Activated CD8-positive, alpha-beta memory T cell treated with anti-CD3 and anti-CD28 coated beads, Interleukin-2, amount 10 ng/mL, durations not matched to agents 7 days and 5 days (primary cell): ENCODE measurements at places on chromosomes 13 and 19. TPM values are rescaled to one million over a fixed set of nuclear protein-coding genes. Genes with fewer than 3 reads are reported as not detected.

ZNF433 gene
- 0.82 TPM for total RNA-seq

DNA sequence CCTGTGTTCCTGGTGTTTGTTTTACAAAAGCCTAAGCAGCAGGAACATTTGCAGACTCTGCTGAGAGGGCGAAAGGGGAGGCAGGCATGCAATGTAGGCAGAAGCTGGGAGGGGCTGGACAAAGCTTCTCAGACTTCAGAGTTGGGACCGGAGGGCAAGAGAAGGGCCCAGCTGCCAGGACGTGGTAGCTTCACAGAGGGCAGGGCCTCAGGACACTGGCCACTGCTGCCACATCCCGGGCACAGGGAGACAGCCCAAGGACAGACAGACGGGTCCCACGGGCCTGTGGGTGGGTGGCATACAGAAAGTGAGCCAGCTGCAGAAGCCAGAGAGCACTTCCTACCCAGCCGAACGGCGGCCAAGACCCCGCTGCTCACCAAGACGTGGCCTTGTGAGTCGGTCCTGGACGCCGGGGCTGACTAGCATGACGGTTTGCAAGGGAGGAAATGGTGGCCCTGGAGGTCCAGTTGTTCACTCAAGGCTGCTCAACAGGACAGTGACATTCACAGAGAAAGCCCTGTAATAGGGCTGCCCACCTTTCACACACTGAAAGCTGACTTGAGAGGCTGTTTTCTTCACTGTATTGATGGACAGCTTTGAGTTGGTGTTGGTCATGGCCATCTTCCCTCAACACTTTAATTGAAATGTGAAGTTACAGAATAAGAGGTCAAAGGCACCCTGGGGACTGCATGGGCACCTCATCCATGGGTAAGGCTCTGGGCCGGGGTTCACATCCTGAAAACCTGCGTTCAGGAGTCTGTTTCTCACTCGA is 23.7 kb upstream of the TFDP1 start:
- peak; percentile 38 for DNase-seq

PCDH17 gene
- not detected for total RNA-seq

DNA sequence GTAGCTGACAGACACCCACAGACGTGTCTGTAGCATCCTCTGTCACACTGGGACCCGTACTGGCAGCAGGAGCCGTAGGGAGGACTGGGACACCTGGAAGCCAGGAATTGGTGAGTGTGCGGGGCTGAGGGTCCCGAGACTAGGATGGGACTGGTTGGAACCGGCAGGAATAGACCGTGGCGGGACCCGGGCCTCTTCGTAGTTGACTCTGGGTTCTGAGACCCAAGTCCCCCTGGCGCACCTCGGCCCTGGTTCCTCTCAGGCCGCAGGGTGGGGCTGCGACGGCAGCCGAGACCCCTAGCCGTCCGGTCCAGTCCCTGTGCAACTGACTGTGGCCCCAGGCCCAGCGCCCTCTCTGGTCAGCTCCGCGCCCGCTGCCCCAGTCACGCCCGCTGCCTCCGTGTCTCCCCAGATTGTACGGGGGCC is 64.7 kb downstream of the ZNF823 start:
- DNase-seq, result no peak

DNA sequence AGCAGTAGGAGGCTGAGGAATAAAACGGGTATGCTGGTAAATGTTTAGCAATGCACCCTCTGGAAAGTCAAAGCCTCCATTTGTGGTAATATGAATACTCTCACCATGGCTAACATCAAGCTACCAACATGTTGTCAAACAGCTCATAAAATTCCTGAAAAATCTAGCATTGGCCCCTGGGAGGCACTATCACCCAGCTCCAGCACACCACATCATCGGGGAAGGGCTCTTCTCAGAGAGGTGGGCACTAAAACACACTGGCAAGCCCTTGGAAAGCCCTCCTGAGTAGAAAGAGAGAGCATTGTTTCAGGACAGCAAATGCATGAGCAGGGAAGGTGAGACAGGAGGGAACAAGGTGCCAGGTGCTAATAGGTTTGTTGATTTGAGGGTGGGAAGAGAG is 53.9 kb upstream of the FLT1 start:
- DNase-seq, result no peak

GRCh38 chr13:50463719-50464118 is 379.8 kb downstream of the DLEU7 start:
- no peak for DNase-seq

- DNase-seq, result no peak
Observed at GRCh38 chr13:110014719-110015118, 228.3 kb upstream of the IRS2 start.

DNA sequence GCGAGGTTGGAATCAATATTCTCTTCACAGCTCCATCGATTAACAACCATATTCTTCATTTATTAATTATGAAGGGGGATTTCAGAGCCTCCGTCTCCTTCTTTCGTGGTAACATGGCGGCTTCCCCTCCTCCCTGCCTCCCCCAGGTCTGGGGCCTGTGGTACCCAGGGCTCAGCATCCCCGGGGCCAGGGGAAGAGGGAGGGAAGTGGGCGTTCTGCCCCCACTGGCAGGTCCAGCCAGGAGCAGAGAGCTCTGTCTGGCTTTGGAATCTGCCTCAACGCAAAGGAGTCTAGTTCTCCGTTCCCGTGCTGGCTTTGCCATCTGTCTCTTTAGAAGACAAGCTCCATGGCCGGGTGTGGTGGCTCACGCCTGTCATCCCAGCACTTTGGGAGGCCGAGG is 37.8 kb upstream of the ONECUT3 start:
- DNase-seq, result no peak

GRCh38 chr13:44313674-44314073 is 60.0 kb upstream of the SERP2 start:
- no peak for DNase-seq

DNA sequence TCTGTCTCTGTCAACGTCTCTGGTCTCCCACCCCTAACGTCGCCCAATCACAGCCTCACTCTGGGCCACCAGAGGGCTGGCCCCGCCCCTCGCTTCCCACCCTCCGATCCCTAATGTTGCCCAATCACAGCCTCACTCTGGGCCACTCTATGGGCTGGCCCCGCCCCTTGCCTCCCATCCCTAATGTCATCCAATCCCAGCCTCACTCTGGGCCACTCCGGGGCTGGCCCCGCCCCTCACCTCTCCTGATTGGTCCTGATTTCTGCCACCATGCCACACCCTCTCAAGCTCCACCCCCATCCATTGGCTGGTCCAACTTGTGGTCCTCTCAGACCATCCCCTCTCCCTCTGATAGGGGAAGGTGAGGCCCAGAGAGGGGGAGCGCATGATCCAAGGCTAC is 24.9 kb downstream of the CELF5 start:
- DNase-seq, result no peak

CCL25 gene
- total RNA-seq, result not detected

DNA sequence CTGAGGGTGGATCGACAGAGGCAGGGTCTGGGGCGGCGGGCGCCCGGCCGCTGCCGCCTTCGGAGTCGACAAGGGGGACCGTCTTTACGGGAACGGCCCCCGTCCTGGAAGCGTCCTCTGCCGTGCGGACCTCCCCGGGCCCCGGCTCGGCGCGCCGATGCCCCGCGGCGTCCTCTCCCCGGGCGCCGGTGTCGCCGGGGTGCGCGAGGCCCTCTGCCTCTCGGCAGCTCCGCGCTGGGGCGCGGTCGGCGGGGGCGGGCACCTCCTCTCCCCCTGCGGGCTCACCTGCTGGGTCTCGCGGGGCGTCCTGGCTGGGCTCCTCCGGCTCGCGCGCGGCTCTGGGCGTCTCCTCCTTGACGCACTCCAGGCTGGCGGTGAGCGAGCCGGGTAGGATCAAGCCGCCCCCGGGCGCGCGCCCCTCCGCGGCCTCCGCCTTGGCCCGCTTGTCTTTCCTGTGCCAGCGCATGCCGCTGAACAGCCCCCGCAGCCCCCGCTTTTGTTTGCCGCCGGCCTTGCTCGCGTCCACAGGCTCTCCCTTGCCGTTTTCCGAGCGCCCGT is 1.5 kb downstream of the AMER2 start:
- no peak for DNase-seq

CYP2A6 gene
- total RNA-seq, result not detected

DNA sequence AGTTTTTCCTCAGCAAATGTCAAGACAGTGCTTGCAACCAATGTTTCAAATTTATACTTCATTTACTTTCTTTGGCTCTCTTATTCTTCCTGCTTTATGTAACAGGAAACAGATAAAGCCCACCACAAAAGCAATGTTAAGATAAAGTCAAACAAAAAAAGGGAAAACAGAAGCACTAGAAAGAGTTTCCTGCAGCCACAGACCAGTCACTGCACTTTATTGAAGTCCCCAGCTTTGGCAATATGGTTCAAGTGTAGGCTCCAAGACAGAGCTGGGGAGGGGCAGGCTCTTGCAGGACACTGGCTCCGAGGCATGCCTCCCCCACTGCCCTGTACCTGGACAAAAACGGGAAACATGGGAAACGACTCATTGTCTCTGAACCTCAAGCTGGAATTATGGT is 15.3 kb upstream of the CDC16 start:
- DNase-seq, result no peak

IGSF23 gene
- total RNA-seq, result not detected

DNA sequence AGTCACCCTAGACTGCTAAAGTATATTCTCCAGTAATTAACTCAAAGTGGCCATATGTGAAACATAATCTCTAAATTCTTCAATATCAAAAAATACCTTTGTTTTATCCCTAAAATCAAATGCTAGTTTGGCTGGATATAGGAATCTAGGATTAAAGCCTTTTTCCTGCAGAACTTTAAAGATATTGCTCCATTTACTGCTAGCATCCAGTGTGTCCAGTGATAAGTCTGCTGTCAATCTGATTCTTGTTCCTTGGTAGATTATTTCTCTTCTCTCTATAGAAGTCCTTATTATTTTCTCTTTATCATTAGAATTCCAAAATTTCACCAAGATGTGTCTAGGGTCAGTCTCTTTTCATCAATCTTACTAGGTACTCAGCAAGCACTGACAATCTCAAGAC is 384.6 kb downstream of the FGF14 start:
- DNase-seq, result no peak

AKAP11 gene
- 34.4 TPM for total RNA-seq

- no peak for DNase-seq
Observed at GRCh38 chr19:10749435-10750384, 31.8 kb downstream of the DNM2 start.

ZNF730 gene
- total RNA-seq, result 0.50 TPM

- DNase-seq, result no peak
Observed at GRCh38 chr13:50452028-50452427, 391.5 kb downstream of the DLEU7 start.

DNA sequence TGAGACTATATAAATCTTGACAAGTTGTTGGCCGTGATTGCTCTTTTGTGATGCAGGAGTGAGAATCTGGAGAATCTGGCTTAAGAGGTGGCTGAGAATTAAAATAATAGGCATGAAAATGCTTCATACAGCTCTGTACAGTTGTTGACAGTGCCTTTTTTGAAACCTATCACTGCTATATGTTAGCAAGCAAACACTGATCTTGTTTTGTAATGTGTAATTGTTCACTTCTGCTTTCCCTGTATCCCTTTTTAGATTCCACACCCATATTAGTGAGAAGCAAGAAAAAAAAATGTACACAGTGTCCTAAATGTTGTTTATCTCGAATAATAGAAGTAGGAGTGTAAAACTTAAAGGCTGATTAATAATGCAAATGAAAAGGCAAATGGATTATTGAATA is 31.1 kb downstream of the ITM2B start:
- no peak for DNase-seq

DNA sequence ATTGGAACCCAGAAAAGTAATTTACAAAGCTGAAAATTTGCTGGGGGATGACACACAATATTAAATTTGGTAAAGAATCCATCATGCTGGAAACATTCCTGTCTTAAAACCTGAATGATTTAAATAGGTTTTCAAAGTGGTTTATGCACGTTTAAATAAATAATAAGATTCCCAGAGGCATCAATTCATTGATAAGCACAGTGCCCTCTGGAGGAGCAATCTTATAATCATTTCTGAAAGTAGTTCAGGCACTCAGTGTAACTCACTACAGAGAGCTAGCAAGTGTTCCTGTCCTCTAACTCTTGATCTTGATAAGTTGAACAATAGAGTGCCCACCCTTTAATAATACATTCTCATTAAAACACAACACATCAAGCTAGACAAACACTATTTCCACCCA is 43.5 kb upstream of the SHISA2 start:
- no peak for DNase-seq

GRCh38 chr19:55939206-55939605 is 7.1 kb upstream of the NLRP13 start:
- DNase-seq, result no peak

DNA sequence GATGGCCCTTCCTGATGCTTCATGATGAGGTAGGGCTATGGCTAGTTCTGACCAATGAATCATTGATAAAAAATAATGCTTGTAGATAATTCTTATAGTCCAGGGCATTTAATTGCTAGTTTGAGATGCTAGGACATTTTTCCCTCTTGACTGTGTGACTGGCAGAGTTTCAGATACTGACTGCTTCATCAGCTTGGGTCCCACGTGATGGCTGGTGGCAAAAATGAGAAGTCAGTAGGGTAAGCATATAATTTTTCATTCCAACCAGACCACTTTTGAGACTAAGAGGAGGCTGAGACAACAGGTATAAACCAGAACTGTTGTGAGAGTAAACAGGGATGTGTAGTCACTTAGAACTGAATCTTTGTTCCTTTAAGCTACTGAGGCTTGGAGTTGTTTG is 183.3 kb downstream of the HS6ST3 start:
- DNase-seq, result no peak

FAM98C gene
- 24.1 TPM for total RNA-seq

DNA sequence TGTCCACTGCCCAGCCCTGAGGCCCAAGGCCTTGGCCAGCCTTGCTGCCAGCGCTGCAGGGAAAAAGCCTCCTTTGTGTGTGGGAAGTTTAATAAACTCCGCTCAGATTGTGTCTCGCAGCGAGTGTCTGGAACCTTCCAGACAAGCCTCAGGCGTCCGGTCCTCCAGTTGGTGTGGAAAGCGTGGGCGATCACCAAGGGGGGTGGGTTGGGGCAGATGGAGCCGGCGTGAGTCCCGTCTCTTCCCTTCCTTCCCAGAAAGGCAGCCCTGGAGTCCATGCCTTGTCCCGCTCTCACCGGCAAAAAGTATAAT is 4.6 kb downstream of the STK11 start:
- no peak for DNase-seq

DNA sequence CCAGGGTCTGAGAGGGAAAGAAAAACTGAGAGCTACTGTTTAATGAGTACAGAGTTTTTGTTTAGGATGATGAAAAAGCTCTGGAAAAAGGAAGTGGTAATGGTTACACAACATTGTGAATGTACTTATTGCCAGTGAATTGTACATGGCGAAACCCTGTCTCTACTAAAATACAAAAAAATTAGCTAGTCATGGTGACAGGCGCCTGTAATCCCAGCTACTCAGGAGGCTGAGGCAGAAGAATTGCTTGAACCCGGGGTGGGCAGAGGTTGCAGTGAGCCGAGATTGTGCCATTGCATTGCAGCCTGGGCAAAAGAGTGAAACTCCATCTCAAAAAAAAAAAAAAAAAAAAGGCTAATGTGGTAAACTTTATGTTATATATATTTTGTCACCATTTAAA is 96.3 kb downstream of the VWA8 start:
- no peak for DNase-seq
